ENCODE measurements at places on chromosomes 7 and 10.

GRCh38 chr7:151542606-151543130, 23.0 kb upstream of the RHEB start:
- DNase-seq, result no peak

DNA sequence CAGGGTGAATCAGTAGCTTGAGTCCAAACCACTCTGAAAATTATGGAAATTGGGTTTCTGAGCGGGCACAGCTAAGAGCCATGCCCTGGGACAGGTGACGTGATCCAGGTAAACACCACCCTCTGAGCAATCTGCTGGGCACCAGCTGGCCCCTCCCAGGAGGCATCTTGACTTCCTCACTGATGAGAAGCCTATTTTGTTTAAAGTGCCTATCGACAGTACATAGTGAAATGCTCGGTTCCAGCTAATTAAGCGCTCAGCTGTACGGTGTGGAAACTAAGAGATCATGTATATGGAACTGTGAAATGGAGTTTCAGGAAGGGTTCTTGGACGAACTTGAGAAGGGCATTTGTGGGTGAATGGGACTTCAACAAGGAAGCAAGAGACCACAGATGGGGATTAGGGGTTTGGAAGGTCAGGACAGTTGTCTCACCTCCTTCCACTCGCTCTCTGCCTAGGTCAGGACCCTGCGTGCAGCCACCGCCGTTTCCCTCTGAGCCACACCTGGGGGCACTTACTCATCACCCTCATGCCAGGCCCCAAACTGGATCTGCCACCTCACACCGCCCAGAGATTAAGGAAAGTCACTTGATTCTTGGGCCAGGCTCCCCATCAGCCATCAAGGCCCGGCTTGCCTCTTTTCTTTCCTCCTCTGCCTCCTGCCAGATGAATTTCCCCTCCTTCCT, 3.2 kb downstream of the ITPRIP start:
- no peak for DNase-seq

DNA sequence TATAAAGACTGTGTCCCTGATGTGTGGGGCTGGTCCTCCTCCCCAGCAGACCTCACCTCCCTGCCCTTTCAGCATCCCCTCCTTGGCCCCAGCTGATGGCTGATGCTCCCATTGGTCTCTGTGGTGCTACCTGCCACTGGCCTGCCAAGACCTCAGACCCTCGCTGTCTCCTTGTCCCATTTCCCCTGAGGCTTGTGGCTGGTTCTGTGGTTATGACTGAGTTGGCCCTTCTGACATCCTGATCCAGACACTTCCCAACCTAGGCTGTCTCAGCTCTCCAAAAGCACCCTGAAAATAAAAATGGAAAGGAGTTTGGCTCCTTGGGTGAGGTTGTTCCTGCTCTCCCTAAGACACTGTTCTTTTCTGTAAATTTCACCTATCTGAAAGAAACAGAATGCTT, 214.2 kb downstream of the RPS24 start:
- no peak for DNase-seq

DNA sequence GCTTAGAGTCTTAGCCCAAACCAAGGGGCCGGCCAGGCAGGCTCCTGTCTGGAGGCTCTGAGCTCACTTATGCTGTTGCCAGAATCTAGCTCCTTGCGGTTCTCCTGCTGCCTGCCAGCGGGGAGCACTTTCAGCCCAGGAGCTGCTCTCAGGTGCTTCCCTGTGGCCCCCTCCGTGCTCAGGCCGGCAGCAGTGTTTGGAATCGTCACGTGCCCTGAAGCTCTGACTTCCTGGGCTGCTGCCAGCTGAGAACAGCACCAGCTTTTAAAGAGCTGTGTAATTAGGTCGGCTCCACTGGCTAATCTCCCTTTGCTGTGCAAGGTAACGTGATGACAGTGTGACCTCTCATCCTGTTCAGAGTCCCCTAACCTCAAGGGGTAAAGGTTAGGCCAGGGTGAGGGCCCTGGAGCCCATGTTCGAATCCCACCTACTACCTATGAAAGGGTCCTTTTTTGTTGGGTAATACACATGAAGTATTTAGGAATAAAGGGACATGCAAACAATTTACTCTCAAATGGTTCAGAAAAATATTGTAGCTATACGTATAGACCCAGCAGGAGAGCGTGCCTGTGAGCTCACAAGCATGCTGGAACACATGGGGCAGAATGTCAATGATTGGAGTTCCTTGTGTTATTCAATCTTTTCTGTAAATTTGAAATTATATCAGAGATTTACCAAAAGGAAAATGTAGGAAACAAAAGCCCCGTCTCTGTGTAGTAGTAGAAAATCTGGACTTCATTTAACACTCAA, 16.6 kb downstream of the ZNF862 start:
- no peak for DNase-seq

DNA sequence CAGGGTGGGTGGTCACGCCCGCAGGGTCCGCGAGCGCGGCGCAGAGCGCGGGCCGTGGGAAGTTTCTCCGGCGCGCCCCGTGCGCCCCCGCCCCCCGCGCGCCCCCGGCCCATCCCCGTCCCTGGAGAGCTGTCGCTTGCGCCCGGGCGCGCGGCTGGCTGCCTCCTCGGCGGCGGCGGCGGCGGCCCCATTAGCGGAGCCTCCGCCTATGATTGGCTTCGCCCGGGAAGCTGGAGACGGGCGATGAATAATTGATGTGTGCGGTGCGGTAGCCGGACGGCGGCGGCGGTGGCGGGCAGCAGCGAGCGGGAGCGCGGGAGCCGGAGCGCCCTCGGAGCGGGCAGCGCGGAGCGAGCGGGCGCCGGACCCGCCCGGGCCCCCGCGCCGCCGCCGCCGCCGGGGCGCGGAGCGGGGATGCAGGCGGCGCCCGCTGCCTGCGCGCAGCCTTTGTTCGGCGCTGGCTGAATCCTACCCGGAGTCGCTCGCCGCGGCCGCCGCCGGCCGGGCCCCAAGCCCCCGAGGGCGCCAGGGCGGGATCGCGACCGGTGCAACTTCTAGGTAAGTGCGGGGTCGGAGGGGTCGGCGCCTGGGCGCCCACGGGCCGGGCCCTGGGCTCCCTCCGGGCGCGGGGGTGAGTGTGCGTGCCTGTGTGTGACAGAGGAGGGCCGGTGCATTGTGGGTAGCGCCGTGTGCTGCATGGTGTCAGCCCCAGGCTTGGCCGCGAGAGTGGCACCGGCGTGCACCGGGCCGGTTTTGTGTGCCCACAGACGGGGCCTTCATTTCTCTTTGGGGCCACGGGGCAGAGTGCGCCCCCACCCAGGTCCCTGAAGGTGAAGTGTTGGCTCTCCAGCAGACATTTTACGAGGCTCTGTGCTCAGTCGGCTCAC, 103.8 kb upstream of the PPIF start:
- peak; percentile 68 for DNase-seq

- DNase-seq, result no peak
Measured at GRCh38 chr7:128833946-128834325, 3.7 kb downstream of the FLNC start.

GRCh38 chr7:115754226-115754625, 276.3 kb downstream of the TFEC start:
- no peak for DNase-seq

- DNase-seq, result no peak
Measured at GRCh38 chr7:142263598-142264380, 5.9 kb upstream of the PRSS58 start.

GRCh38 chr10:66837990-66838389, 87.8 kb upstream of the LRRTM3 start:
- no peak for DNase-seq

- DNase-seq, result no peak
Measured at GRCh38 chr7:105743351-105744090, 132.9 kb downstream of the ATXN7L1 start.

DNA sequence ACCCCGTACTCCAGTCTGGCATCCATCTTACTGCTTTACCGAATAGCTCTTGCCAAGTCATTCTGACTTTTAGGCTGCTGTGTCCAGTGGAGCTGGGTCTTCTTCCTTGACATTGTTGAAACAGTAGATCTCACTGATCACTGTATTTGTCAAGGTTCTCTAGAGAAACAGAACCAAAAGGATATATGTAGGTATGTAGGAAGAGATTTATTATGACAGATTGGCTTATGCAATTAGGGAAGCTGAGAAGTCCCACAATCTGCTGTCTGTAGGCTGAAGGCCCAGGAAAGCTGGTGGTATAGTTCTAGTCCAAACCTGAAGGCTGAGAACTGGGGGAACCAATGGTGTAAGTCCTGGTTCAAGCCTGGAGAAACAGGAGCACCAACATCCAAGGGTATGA, 12.1 kb upstream of the PRRT4 start:
- DNase-seq, result no peak

DNA sequence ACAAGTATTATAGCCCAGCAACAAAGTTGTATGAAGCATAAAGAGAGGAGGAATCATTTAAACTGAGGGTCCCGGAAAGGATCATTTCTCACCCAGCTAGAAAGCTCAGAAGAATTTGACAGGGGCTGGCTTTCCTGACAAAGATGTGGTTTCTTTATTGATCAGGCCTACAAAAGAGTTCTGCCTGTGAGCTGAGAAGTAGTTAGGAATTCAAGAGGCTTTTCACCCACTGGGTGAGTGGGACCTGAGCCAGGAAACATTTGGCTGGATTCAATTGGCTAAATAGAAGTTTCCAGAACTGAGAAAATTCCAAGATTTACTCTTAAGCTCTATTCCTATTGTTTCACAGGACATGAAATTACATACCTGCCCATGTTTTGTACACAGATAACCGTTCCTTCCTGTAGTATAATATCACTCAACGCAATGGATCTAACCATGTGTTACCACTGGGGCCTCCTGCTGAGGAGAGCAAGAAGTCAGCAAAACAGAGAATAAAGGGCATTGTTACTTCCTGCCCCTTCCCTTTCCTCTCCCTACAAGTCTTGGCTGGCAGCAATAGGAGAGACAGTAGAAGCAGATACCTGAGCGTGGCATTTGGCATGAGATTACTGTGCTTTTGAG, 53.9 kb upstream of the PAPSS2 start:
- no peak for DNase-seq

DNA sequence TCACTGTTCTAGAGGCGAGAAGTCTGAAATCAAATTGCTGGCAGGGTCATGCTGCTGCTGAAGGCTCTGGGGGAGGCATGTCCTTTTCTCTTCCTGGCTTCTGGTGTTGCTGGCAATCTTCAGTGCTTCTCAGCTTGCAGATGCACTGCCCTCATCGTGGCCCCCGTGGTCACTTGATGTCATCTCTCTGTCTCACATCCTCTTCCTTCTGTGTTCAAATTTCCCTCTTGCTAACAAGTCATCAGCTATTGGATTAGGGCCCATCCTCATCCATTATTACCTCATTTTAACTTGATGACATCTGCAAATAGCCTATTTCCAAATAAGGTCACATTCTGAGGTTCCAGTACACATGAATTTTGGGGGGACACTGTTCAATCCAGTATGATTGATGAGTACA, 36.6 kb upstream of the SRGN start:
- DNase-seq, result peak; percentile 43

DNA sequence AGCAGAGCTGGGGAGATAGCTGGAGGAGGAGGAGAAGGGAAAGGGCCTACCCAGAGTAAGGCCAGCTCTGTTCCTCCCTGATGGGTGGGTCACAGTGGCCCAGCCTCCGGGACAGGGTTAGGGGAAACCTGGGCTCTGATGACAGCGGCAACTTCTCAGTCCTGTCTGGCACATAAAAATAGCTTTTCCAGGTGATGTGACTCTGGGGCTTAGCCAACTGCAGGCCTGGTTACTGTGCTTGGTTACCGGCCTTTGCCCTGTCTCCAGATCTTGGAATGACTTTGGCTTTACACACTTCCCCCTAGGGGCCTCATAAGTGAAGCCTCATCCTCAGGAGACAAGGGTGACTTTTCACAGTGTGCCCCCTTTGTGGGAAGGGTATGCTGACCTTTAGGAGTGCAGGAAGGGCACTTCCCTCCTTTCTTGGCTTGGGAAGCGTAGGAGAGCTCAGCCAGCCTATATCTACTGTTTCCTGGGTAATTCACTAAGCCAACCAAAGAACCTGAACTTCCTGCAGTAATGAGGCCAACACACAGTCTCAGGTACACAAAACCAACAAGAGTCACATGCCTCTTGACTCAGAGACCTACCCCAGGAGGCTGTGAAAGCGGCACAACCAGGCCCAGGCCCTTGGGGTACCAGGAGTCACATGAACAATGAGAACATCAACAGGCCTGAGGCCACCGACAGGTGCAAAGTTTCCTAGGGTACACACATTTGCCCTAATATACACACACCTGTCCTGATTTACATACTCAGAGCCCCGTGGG, 11.7 kb upstream of the HILPDA start:
- DNase-seq, result no peak

All from activated naive CD8-positive, alpha-beta T cell treated with anti-CD3 and anti-CD28 coated beads, Interleukin-2, amount 50 U/mL, for 24 hours (primary cell).